H54 (cell line): ENCODE measurements at places on chromosomes 16 and 17.

DNA sequence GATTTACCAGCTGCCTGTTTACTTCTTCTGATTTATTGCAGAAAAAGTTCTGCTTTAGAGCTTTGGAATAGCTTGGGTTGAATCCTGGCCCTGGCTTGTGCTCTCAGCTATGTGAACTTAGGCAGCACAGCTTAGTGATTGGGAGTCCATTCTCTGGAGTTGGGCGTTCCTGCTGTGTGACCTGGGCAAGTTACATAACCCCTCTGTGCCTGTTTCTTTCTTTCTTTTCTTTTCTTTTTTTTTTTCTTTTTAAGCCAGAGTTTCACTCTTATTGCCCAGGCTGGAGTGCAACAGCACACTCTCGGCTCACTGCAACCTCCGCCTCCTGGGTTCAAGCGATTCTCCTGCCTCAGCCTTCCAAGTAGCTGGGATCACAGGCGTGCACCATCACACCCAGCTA is 51.5 kb upstream of the AQP8 start:
- no peak for DNase-seq

- DNase-seq: no peak
These were observed 89.9 kb downstream of the ABR start for GRCh38 chr17:1089915-1090314.

- peak; percentile 83 for DNase-seq
These were observed 290 bp downstream of the TLCD1 start for GRCh38 chr17:28725660-28726225.

GRCh38 chr16:86610779-86611524 is 32.6 kb downstream of the FOXL1 start:
- DNase-seq: no peak

- no peak for DNase-seq
These were observed 40.7 kb upstream of the DOC2B start for GRCh38 chr17:222172-222571.

DNA sequence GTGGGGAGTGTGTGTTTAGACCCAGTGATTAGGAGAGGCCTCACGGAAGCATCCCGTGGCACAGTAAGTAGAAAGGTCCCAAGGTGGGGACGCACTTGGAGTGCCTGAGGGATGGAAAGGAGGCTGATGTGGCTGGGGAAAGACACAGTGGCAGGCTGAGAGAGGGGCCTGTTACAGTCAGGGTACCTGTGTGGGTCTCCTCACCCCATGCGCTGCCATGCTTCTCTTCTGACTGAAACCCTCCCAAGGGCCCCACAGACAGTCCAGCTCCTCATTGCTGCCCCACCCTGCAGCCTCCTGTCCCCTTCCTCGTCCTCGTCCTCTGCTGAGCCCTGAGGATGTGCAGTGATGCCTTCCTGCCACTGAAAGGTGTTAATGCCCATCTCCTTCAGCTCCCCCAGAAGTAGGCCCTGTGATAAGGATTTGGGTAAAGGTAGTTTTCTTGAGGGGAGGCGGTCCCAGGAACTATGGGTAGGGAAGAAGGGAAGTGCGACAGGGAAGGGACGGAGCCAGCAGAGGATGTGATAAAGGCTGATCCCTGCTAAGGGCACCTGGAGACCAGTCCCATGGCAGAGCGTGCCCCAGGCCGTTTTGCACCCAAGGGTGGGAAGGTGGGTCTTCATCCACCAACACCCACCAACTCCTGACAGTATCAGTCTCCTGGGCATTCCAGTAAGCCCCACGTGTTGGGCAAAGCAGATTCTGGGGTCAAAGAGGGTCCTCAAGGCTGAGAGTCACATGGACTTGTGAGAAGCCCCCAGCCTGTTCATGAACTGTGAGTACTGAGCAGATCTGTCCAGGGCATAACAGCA is 237.2 kb downstream of the GSG1L start:
- DNase-seq: no peak

GRCh38 chr16:66291833-66292232 is 74.7 kb upstream of the CDH5 start:
- DNase-seq: no peak

DNA sequence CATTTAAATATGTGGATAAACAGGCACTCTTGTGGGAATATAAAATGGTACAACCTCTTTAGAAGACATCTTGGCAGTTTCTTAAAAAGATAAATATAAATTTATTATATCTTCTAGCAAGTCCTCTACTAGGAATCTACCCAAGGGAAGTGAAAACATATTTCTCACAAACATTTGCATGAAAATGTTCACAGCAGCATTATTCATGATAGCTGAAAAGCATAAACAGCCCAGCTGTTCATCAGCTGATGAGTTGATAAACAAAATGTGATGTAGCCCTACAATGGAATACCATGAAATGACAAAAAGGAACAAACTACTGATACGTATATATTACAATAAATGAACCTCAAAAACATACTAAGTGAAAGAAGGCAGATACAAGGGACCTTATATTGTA is 12.0 kb downstream of the DGKE start:
- no peak for DNase-seq

DNA sequence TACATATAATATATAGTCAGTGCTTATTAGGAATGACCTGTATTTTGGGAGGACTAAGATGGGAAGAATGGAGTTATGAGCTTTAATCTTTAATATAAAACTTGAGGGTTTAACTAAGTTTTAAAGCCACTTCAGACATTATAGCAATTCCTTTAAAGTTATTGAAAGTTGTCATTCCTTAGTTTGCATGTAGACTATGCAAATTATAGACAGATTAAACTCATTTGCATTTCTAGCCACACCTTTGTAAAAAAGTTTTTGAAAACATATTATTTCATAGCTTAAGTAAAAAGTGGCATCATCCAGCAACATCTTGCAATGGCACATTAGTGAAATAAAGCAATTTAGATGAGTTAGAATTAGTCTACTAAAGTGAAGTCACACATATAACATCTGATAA is 49.8 kb downstream of the C17orf58 start:
- no peak for DNase-seq

DNA sequence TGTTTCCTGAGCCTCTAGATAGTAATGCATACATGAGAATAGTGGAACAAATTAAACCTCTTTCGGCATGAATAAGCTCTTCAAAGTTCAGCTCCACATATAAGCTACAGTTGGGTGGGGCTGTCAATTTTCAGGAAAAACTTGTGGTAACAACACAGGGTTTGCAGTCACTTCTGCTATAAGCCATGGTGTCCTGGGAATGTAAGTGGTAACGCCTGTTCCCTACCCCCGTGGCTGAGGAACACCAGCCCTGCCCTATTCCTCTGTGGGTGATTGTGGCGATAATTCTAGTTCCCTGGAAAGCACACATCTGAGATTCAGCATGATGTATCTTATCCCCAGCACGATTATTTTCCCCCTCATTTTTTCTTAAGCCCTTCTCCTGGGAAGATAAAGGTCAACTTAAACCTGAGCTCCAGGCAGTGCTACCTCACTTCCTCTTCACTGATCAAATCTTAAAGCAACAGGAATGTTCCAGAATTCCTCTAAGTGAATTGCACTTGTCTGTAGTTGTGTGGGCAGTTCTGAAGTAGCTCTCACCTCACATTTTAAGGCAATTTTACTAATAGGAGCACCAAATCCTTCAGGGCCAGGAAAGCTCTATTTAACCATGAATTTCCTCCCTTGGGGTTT is 500.7 kb upstream of the HSBP1 start:
- no peak for DNase-seq

- DNase-seq: peak; percentile 95
These were observed 5.8 kb downstream of the NLGN2 start for GRCh38 chr17:7413346-7413985.

GRCh38 chr16:2033057-2033908 is 6.6 kb downstream of the NHERF2 start:
- DNase-seq: peak; percentile 77

DNA sequence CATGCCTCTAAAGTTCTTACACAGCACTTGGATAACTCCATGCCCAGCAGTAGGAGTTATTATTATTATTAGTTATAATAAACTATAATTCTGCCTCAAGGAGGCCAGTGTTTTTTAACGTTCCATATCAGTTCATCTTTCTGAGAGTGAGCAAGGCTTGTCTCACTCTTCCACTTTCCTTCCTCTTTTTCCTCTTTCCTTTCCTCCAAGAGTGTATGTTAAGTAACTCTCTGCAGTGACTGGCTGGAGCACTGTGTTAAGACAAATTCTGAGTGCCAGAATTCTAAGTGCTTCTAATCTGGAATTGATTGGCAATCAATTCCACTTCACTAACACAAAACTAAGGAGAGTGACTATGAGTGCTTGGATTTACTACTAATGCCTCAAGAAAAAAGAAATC is 16.4 kb downstream of the CLEC19A start:
- DNase-seq: no peak

- DNase-seq: no peak
These were observed 21.4 kb upstream of the CHMP6 start for GRCh38 chr17:80970044-80970761.
